ENCODE measurements at places on chromosomes 1 and 21.
A peak's percentile ranks its signal among the peaks of the same experiment; 100 is the strongest.

DNA sequence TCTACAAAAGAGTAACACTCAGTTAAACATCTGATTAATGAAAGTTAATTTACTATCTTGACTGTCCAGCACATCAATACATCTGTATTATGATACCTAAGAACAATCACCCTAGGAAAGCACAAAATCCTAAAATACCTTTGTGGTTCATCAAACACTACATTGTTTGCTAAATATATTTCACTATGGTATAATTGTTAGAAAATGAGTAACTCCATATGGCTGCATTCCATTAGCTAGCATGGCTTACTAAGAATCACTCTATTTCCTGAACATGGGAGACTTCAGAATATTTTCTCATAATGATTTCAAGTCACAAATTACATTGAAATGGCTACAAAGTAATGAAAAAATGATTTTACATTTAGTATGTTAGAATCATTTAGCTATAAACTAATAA is 12.5 kb downstream of the TRMT1L start:
- peak; percentile 11 for DNase-seq

GRCh38 chr1:214943054-214943453 is 139.5 kb upstream of the KCNK2 start:
- no peak for DNase-seq

GRCh38 chr1:65260851-65261473 is 48.4 kb upstream of the DNAJC6 start:
- DNase-seq, result peak; percentile 60

- no peak for DNase-seq
Measured at GRCh38 chr1:228008391-228009115, 1.8 kb downstream of the WNT3A start.

- DNase-seq, result no peak
Measured at GRCh38 chr1:37282764-37283163, 191.6 kb upstream of the ZC3H12A start.

GRCh38 chr1:119046785-119047438 is 58.8 kb upstream of the TBX15 start:
- DNase-seq, result peak; percentile 88

DNA sequence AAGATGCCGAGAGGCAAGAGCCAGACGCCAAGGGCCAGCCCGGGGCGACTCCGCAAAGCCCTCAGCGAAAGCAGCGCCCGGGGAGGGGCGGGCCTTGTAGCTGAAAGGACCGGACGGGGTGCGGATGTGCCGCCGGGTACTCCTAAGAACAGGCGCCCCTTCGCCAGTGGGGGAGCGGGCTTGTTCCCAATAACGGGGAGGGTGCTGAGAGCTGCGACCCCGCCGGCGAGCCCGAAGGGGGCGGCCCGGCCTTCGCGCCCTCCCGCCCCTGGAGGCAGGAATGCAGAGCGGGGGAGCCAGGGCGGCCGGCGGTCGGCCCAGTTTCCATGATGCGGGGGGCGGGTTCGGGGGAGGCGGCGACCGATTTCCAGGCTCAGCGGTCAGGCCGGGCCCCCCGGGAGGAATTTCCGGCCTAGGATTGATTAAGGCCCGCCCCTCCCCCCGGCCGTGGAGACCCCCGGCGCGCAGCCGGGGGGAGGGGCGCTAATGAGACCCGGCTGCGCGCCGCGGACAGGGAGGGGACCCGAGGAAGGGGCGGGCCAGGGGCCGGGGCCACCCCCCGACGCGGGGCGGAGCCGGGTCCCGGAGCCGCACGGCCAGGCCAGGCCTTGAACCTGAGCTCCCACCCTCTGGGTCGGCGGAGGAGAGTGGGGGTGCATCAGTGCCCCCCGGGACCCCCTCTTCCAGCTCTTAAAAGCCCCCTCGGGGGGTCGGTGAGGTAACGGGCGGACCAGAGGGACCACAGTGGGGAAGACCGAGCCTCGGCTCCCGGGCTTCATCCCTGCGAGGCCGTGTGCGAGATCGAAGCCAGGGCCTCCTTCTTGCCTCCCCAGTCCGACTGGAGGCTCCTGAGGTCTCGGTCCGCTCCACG is 898 bp upstream of the TMEM200B start:
- DNase-seq, result peak; percentile 69

DNA sequence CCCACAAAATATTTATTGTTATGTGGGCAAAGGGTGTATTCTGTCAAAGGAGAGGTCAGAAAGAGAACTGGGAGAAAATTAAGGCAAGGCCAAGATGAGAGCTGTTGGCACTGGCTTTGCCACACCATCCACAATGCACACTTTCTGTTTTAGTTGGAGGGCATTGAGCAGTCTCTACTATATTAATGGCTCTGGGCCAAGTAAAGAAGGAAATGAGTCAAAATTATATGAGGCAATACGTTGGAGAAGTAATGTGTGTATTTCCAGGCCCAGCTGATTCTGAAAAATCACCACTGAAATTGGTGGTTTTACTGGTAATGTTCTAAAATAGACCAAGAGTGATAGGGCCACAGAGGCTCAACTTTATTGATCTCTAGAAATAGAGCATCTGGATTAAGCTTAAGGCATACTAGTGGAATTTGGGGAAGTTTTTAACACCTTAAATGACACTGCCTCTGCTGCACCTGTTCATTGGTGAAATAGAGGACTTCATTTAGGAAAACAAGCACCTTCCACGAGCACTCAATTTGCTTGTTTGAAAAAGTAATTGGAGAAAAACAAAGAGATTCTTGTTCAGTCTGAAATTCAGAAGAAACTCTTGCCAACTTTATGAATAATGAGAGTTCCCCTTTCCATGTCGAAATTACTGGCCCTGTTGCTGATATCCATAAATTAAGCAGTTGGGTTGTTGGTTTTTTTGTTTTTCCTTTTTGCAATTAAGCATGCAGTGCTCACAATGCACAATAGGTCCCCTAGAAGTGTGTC is 424.9 kb downstream of the ADGRL2 start:
- peak; percentile 1 for DNase-seq

DNA sequence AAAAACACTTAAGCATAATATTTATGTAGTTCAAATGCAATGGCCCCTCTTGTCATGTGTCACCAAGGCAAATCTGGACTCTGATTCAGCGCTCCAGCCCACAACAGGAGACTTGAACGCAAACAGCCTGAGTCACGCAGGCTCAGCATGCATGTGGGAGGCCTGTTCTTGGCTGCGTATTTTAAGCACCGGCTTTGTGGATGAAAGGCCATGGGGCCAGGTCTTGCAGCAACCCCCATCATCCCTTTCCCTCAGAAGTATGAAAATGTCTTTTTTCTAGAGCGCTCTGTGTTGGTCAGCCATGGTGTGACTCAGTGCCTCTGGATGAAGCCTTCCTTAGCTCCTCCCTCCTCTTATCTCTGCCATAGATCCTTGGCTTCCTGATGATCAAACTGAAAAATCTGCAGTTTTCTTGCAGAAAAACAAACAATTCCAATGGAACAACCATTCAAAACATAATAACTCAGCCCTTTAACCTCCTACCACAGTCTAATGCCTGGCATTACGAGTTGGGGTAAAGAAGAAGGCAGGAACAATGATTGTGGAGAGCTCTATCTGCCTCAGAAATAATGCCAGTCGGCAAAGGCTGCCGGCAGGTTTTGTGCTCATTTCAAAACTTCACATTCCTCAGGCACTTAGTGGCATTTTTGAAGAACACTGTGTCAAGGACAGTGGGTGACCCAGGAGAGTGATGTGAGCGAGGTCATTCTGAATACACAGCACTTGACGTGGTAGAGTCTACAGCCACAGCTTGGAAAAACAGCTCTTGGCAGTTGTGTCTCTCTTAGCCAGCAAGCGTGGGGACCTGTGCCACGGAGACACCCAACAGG is 167.5 kb downstream of the CLIC6 start:
- DNase-seq, result peak; percentile 100

GRCh38 chr1:51768971-51769588 is 109.4 kb downstream of the NRDC start:
- peak; percentile 70 for DNase-seq

GRCh38 chr1:28956038-28956464 is 41.7 kb downstream of the EPB41 start:
- DNase-seq, result peak; percentile 44

GRCh38 chr1:9120312-9120958 is 8.5 kb downstream of the GPR157 start:
- peak; percentile 26 for DNase-seq

DNA sequence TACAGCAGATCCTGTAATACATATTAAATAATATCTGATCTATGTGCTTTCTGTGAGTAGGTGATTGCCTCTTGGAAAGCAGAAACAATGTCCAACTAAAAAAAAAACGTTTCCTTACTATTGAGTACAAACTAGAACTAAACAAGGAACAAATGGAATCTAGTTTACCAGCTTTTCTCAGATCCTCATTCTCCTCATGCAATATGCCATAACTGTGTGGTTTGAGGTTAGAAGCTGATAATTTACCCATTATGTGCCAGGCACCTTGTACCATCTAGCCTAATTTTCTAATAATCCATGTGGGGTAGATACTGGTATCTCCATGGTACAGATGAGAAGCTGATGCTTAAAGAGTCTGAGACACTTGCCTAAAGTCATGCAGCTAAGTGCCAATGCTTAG is 154.7 kb downstream of the PTGER3 start:
- no peak for DNase-seq

DNA sequence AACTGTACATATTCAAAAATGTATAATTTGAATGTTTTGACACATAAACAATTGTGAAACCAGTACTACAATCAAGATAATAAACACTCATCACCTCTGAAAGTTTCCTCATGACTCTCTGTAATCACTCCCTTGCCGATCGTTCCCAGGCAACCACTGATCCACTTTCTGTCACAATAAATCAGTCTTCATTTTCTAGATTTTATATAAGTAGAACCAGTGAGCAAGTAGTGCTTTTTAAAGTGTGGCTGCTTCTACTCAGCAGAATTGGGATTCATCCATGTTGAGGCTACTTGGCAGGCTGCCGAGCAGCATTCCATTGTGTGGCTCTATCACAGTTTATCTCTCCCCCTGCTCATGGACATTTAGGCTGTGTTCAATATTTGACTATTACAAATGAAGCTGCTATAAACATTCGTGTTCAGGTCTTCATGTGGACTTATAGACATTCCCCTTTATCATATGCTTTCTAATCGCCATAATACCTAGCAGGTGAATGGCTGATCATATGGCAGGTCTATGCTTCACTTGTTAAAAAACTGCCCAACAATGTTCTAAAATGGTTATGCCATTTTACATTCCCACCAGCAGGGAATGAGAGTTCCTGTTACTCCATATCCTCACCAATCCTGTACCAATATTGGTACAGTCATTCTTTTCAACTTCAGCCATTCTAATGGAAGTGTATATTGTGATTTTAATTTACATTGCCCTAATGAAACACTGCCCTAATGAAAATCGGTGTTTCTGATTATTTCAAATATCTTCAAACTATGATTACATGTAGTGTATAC is 20.5 kb downstream of the TEX38 start:
- peak; percentile 62 for DNase-seq

GRCh38 chr21:23017989-23018388 is 2019.8 kb downstream of the NCAM2 start:
- no peak for DNase-seq

GRCh38 chr1:87678266-87678665 is 349.6 kb downstream of the LMO4 start:
- DNase-seq, result no peak

DNA sequence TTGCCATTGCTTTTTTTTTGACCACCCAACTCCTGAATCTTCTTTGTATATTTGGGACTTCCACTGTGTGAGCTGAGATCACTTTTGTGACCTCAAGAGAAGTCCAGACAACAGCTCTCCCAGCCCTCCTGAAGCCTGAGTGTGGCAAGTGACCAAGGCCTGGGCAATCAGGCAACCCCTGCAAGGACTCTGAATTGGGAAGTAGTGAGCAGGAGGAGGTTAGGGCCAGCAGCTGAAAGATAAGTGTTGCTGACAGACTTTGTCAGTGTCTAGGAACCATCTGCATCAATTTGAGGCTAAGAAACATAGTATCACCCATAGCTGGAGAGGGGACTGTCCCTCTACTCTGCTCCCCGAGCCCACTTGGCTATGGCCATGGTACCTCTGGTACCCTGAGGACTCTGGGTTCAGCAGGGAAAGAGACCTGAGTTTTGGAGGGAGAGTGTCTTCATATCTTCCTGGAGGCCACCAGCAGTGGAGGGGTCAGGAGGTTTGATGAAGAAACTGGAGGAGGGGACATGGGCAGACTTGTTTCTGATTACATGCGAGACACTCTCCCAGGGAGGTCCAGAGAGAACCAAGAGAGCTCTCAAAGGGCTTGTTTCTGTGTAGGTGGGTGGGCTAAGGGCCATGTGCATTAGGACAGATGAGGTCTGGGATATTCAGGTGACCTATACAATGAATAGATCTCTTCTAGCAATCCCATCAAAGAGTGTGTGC is 147.0 kb upstream of the DNAH14 start:
- DNase-seq, result no peak

GRCh38 chr1:67171574-67171955 is 5.3 kb downstream of the IL23R start:
- no peak for DNase-seq

Data from amniotic epithelial cell (primary cell).